ENCODE measurements at places on chromosomes 11 and 22.

- DNase-seq: no peak
Measured at GRCh38 chr22:17724678-17725499, 49.4 kb downstream of the BID start.

DNA sequence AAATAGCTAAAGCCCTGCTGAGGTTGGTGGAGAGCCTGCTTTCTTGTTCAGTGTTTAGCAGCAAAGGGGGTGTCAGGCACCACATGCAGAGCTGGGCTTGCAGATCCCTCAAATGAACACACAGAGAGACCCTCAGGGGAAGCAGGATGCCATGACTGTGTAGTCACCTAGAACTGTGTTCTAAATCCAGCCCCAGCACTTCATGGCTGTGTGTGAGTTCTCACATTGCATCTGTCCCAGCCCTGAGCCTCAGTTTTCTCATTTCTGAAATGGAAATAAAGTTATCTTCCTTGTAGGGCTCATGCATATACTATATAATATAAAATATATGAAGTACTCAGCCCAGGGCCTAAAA, 47.1 kb downstream of the CWC15 start:
- DNase-seq: no peak

DNA sequence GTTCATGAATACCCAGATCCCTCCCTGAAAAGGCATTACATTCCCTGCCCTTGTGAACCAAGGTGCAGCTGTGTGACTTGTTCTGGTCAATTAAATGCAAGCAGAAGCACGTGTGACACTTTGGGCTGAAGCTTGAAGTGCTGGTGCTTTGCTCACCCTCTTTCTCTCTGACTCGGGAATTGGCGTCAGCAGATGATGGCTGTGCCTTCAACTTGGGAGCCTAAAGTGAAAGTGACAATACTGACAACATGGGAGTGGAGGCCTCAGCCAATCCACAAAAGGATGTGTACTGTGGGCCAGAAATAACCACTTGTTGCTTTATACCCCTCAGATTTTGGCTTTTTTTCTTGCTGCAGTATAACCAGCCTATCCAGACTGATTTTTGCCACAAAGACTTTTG, 148.3 kb upstream of the THY1 start:
- DNase-seq: no peak

GRCh38 chr11:106937111-106937510, 81.2 kb downstream of the GUCY1A2 start:
- DNase-seq: no peak

- no peak for DNase-seq
Measured at GRCh38 chr22:49037701-49038245, 789.9 kb downstream of the BRD1 start.

DNA sequence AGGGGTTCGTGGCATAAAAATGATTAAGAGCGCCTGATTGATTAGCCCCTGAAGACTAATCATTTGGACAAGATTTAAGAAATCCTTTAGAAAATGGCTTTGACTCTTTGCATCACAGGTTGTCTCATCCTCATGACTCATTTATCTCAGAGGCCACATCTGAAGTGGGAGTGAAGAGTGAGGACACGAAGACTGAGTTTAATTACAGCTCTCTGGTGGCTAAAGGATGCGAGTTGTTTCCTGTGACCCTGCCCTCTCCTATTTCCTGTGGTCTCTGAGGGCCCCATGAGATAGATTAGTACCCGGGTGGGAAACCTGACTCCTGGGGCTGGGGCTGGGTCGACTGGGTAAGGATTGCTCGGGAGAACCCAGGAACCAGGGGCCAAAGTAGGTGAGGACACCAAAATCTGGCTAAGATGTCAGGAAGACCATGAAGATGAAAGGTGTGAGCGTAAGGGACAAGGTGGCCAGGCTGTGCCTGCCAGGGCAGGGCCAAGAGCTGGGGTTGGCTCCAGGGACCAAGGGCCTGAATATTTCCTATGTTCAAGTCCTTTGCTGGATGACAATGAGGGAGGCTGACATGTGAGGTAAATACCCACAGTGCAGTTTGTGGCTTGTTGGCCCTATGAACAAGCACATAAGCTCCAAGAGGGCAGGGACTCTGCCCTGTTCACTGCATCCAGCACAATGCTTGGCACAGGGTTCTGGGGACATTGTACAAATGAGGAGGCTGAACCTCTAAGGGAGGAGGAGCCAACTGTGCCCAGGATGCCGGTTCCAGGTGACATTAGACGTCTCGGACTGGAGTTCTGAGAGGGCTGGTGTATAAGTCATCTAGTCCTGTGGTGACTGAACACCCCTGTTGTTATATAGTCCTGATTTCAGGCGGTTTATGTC, 3.6 kb downstream of the OTOG start:
- no peak for DNase-seq

GRCh38 chr11:28049338-28050216, 58.4 kb downstream of the KIF18A start:
- no peak for DNase-seq

DNA sequence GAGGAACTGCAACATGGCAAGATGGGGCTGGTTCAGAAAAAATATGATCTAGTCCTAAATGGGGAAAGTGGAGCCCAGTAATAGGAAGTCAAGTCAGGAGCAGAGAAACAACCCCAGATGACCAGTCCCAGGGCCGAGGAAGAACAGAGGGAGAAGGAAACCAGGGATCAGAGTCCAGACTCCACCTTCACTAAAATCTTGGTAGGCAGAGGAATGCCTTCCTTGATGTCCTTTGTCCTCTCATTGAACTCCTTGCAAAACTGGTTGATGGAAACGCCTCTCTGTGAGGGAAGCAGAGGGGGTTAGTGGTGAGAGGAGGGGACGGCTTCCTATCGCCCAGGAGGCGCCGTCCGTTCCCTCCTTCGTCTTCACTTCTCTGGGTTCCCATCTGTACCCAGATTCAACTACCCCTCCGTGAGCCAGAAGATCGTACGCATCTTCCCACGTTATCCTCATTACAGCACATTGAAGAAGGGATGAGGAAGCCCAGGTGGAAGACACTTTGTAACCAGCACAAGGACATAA, 607 bp downstream of the MRPL11 start:
- no peak for DNase-seq

GRCh38 chr11:5289696-5290095, 12.1 kb downstream of the OR51B4 start:
- no peak for DNase-seq

GRCh38 chr11:70033711-70034070, 44.4 kb upstream of the ANO1 start:
- no peak for DNase-seq
